ENCODE measurements at places on chromosomes 13 and 19. TPM values are rescaled to one million over a fixed set of nuclear protein-coding genes. Genes with fewer than 3 reads are reported as not detected.
A peak's percentile ranks its signal among the peaks of the same experiment; 100 is the strongest.

Gene IQCN
- 1.2 TPM for total RNA-seq

- peak; percentile 79 for DNase-seq
Measured at GRCh38 chr19:14073261-14073924, 807 bp downstream of the MISP3 start.

DNA sequence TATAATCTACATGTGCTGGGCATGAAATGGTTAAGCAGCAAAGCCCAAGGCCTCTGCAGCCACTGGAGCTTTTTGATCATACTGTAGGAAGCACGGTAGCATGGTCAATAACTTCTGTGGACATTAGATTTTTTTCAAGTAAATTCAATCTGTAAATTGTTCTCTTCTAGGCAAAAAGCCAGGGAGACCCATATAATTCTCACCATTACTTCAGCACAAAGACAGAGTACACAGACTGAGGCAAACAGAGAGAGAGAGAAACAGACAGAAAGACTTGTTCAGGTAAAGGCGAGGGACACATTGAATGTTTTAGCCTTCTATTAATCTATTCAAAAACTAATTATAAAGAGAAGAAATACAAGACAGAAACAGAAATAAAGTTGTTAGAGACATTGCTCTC, 349.4 kb downstream of the RFC3 start:
- no peak for DNase-seq

DNA sequence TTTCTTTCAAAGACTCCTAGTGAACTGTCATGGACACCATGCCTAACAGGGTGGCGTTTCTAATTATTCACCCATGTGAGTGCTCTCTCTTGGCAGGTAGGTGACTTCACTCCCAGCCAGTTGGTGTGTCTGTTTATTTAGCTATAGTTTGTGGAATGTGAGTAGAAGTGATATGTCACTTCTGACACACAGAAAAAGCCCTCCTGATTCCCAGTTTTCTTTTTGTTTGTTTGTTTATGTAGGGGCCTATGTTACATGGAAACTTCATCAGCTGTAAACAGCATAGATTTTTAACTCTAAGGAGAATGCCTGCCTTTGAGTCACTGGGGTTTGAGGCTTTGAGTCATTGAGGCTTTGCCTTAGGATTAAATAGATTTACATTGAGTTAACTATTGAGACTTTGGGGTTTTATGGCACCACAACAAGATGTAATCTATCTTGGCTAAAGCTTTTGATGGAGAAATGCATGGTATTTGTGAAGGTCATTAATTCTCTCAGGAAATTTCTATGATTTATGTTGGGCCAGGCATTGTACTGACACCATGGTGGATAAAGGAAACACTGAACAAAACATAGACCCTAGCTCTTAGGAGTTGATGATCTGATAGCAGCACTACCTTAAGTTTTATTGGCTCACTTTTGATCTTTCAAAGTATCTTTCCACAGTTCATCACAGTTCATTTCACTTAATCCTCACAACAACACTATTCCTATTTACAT, 45.3 kb downstream of the UFM1 start:
- no peak for DNase-seq

- DNase-seq = no peak
Measured at GRCh38 chr13:32830336-32831031, 185.7 kb upstream of the KL start.

- DNase-seq = no peak
Measured at GRCh38 chr13:93173654-93174053, 53.0 kb upstream of the GPC6 start.

- no peak for DNase-seq
Measured at GRCh38 chr13:99218969-99219368, 18.3 kb downstream of the UBAC2 start.

GRCh38 chr13:48511621-48512230, 21.2 kb downstream of the RCBTB2 start:
- DNase-seq = peak; percentile 71

DNA sequence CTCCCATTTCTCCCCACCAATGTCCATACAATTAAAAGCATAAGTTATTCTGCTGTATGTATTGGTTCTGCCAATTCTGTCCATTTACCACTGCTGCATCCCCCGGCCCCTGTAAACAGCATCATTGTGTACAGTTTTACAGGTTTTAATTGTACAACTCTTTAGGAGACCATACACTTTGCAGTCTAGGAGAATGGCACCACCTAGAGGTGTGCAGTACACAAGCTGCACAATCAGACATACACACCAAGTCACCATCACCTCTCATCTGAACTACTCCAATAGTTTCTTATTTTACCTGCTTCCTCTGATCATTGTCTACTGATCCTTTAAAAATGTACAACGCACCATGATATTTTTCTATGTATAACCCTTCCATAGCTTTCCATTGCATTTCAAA, 855.9 kb upstream of the KLHL1 start:
- no peak for DNase-seq

- no peak for DNase-seq
Measured at GRCh38 chr13:61094865-61095264, 320.8 kb downstream of the PCDH20 start.
